ENCODE measurements at places on chromosomes 2 and 18. TPM values are rescaled to one million over a fixed set of nuclear protein-coding genes. Genes with fewer than 3 reads are reported as not detected.

Gene FAM124B
- 0.45 TPM for total RNA-seq

Gene FARP2
- total RNA-seq: 24.0 TPM

GRCh38 chr2:18200771-18201170 lies 322.3 kb downstream of the KCNS3 start:
- DNase-seq: no peak

Gene PMAIP1
- total RNA-seq: 105 TPM

GRCh38 chr2:12099374-12099773 lies 352.9 kb downstream of the LPIN1 start:
- no peak for DNase-seq

DNA sequence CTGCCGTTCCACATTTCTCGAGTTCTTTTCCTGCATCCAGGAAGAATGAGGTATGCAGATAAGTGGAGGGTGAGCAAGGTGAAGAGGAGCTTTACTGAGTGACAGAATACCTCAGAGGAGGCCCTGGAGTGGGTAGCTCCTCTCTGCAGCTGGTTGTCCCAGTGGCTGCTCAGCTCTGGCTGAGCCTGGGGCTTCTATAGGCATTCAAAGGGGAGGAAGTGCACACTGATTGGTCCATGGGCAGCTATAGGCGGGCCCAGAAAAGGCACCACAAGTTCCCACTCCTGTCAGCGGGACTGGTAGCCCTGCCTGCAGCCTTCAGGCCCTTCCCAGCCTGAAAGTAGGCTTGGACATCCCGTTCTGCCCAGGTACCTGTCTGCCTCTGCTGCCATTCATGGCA lies 94.7 kb downstream of the DOK6 start:
- no peak for DNase-seq

DNA sequence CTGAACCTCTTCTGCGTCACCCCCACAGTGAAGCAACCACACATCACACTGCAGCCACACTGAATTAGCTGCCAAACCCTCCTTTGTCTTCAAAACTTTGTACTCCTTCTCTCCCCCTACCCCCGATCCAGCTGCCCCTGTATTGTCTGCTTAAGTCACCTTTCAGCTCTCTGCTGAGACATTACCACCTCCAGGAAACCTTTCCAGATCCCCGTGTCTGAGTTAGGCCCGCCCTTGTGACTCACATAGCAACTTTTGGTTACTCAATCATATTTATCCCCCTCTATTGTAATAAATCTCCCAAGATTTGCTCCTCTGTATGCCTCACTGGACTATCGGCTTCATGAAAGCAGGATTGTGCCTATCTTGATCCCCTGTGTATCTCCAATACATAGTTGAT lies 82.8 kb upstream of the CDCA7 start:
- no peak for DNase-seq

DNA sequence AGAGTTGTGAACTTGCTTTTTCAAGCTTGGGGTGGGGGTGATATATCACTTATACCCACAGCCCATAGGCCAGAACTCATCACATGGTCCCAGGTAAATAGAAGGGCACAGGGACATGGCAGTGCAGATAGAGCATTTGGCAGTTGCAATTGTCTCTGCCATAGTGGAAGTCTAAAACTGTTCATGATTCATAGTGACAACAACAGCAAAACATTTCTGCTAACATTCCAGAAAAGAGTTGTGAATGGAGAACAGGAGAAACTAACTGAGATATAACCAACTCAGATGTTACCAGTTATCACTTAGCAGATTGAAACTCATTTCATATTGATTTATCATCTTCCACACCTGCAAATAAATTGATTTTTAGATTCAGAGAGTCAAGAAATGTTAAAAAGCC lies 278.6 kb upstream of the KYNU start:
- no peak for DNase-seq

DNA sequence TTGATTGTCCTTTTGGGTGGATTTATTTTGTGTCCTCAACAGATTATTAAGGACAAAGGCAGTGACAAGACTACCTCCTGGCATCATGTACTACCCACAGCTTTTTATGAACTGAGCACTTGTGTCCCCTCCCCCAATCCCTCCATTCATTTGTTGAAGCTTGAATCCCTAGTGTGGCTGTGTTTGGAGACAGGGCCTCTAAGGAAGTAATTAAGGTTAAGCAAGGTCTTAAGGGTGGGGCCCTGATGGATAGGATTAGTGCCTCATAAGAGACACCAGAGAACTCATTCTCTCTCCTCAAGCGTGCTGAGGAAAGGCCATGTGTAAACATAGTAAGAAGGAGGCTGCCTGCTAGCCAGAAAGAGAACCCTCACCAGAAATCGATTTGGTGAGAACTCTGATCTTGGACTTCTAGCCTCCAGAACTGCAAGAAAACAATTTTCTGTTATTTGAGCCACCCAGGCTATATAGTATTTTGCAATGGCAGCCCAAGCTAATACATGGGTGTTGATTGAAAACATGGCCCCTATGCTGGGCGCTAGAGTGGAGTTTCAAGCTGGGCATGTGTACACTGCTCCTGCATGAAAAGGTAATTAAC lies 3.4 kb upstream of the MAP4K4 start:
- DNase-seq: no peak

Gene PSTPIP2
- total RNA-seq: 8.3 TPM

DNA sequence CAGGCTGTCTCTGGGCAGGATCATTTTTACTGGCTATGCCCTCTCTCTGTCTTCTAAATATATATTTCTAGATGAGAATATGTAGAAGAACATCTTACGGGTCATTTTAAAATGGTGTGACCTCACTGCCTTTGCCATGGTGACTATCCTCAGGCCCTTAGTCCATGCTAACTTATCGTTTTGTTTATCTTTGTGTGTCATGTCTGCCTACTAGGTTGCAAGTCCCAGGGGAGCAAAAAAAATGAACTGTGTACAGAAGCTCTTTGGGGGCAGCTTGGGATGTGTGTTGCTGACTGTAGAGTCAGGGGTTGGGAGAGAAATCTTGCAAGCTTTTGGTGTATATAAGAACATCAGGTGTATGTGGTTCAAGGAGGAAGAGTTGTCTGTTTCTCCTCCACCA lies 11.0 kb downstream of the CPSF3 start:
- DNase-seq: no peak

Gene IMPA2
- 36.5 TPM for total RNA-seq

DNA sequence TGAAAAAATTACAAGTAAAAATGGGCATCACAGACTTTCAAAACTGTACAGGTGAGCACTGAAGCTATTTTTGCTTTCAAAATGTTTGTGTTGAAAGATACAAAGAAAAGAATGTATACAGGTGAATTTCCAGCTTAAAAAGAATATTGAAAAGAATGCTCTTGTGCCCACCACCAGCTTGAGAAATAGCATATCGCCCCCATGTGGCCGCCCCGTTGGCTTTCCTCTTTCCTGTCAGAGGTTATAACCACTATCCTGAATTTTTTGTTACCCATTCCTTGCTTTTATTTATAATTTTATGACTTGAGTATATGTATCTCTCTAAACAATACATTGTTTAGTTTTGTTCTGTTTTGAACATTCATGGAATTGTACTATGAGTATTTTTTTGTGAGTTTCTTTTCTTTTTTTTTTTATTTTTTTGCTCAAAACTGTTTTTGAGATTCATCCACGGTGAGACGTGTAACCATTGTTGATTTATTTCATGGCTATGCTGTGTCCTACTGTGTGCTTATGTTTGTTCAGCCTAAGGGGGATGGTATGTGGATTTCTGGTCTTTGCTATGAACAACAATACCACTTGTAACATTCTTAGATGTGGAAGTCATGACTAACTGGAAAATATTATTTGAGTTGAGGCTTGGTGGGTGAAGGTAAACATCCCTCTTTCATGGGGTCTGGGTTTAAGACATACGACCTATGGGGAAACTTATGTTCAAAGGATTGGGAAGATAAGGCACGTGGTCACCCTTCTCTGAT lies 11.6 kb downstream of the TRPM8 start:
- peak; percentile 21 for DNase-seq

Gene SGPP2
- 1.3 TPM for total RNA-seq

- no peak for DNase-seq
Observed at GRCh38 chr18:22191346-22191695, 21.9 kb downstream of the GATA6 start.

Gene PCARE
- total RNA-seq: not detected

DNA sequence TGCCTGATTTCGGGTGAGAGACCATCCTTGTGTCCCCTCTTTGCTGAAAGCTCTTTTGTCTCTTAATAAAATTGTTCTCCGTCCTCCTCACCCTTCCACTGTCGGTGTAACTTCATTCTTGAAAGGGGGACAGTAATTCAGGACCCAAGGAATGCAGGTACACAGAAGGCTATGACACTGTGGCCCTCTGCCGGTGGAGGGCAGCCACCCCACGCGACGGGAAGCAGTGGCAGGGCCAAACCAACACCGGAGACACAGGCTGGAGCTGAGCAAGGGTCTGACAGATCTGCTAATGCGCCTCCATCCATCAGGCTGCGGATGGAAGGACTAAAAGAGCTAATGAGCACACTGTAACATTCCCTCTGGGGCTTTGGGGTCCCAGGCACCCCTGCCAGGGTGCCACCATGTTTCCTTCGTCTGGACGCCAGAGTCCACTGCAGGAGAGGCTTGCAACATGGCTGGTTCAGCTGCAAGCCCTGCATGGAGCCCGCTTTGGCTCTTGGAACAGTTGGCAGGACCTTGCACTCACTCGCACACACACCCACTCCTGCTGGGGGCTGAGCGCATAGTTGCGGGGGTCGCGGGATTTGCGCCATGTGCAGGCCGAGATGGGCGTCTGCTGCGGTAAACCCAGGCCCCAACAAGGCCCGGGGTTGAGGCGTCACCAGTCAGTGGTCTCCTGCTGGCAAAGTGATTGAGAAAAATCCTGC lies 544.1 kb upstream of the CDH7 start:
- no peak for DNase-seq

DNA sequence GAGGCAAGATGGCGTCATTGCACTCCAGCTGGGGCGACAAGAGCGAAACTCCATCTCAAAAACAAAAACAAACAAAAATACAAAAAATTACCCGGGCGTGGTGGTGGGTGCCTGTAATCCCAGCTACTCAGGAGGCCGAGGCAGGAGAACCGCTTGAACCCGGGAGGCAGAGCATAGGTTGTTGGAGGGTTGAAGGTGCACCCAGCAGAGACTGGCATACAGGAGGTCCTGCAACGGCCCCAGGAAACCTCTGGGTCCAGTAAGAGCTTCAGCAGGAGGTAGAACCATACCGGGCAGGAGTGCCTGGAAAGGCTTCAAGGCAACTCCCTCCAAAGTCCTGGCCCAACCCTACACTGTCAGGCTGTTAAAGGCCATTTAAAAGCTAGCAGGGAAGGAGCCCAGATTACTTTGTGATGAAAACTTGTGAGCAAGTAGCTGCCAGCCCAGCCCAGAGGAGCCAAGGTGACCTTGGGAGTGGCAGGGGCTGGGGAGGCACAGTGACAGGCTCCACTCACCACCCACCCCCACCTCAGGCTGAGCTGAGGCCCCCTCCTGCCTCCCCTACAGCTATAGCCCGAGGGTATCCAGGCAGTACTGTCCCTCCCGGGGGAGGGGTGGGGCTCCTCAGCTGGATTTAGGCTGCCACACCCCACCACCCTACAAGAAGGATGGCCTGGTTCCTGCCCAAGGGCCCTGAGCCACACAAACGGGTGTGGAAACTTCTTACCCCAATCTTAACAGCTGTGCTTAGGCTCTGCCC lies 28.1 kb downstream of the TFCP2L1 start:
- DNase-seq: no peak

DNA sequence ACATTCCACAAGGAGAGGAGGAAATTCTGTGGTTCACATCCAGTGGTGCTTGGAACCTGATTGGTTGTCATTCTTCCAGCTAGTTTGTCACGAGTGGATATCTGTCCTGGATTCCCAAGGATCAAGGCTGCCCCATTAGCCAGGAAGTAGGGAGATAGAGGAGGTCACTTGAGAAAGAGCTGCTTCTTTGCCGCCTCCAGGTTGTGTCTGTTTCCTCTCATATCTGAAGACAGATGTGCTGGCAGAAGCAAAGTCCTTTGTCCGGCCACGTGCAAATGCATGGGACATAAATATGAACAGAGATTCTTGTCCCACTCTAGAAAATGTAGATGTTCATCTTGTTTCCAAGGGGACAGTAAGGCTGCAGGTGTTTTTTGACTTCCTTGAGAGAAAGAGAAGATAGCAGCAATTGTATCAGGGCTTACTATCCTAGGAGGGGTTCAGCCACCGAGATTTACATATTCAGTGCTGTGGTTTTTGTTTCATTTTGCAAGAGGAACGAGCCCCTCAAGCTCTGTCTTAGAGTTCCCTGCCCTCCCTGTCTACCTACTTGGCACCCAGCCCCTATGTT lies 174.4 kb downstream of the RPIA start:
- no peak for DNase-seq

Gene GKN2
- total RNA-seq: not detected

- no peak for DNase-seq
Observed at GRCh38 chr18:2302628-2303516, 268.4 kb downstream of the METTL4 start.

Gene INHA
- not detected for total RNA-seq

Gene CFAP65
- not detected for total RNA-seq

DNA sequence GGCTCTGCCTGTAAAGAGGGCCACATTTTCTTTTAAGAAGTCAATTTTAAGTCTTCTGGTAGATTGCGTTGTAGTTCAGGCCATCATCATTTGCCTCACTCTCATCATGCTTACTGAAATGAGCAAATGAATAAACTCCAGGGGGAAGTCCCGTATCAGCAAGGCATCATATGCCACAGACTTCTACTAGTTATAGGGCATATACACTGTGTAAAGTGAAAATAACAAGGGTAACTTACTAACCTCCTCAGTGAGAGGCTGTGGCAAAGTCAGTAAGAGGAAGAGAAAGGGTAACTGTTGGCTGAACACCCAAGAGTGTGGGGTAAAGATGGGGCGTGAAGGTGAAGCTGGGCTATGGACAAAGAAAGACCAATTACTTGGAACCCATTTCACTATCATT lies 456.2 kb downstream of the SPAG16 start:
- no peak for DNase-seq

DNA sequence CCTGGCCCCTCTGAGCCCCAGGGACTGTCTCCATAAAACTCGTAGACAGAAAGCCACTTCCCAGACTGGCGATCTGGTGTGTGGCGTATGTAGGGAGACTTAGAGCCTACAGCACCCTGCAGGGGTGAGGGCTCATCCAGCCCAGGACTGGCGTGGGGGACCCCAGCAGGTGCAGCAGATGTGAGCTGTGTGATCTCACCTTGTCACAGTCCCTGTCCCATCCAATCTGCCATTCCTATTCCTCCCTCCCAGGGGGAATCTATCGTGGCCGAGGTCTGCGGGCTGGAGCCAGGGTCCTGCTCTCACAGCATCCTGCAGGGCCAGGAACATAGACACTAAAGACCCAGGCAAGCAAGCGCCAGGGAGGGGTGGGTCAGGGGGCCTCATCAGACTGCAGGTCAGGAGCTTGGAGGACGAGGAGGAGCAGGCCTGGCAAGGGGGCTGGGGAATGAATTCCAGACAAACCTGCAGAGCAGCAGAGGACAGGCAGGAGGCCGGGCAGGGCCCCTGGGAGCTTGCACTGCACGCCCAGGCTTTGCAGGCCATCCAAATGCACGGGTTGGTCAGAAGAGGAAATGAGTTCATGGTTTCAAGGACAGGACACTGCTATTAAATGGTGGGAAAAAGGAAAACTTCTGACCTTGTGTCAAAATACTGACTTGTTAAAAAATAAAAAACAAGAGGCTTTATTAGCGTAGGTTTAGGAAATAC lies 32.5 kb downstream of the HS6ST1 start:
- no peak for DNase-seq
